Foreskin melanocyte (primary cell): ENCODE measurements at places on chromosomes 16 and 17.

GRCh38 chr17:82489851-82490511 lies 29.6 kb upstream of the FOXK2 start:
- no peak for DNase-seq

- DNase-seq, result no peak
Observed at GRCh38 chr17:77328823-77329740, 188.3 kb downstream of the SEC14L1 start.

GRCh38 chr16:2715519-2715918 lies 4.5 kb downstream of the PRSS27 start:
- peak; percentile 5 for DNase-seq

GRCh38 chr16:84891149-84891795 lies 71.5 kb downstream of the CRISPLD2 start:
- DNase-seq, result no peak

GRCh38 chr17:16363749-16364536 lies 10.7 kb upstream of the CENPV start:
- DNase-seq, result peak; percentile 63

GRCh38 chr17:63279498-63280230 lies 166.4 kb downstream of the CYB561 start:
- DNase-seq, result no peak

- no peak for DNase-seq
Observed at GRCh38 chr17:5237541-5238016, 2.9 kb upstream of the SCIMP start.

DNA sequence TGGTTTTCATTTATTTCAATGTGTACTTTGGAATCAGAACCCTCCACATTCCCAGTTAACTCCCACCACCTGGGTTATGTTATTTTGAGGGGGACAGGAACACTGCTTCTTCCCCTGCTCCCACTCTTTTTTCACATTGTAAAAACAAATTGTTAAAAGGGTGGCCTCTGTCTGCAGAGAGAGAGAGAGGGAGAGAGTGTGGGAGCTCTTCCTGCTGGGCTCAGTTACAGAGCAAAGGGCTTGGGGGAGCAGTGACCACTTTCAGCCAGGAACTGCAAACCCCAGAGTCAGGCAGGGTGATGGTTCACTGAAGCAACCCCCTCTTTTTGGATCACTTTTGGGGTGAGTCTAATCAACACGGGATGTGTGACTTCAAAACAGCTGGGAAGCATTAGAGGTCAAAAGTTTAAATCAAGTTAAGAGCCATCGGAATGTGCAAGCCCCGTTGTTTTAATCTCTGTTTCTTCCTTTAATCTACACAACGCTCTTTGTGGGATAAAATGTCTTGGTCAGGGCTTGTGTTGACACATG lies 577.0 kb upstream of the CDH11 start:
- no peak for DNase-seq

- DNase-seq, result no peak
Observed at GRCh38 chr16:12815361-12815760, 11.7 kb upstream of the CPPED1 start.

DNA sequence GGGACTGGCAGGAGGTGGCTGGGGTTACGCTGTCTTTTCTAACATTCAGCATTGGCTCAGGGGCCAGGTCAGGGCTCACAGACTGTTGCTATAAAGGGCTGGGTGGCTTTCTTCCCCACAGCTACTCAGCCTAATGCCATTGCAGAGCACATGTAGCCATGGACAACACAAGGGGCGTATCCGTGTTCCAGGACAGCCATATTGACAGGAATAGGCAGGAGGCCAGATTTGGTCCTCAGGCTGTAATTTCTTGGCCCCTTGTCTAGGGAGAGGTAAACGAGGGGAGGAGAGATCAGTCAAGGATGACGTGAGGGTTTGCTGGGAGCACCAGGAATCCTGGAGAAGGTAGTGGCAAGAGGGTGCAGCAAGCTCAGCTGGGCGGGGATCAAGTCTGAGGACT lies 21.2 kb upstream of the MYO15B start:
- DNase-seq, result no peak

- no peak for DNase-seq
Observed at GRCh38 chr16:64808474-64808873, 313.4 kb downstream of the CDH11 start.

DNA sequence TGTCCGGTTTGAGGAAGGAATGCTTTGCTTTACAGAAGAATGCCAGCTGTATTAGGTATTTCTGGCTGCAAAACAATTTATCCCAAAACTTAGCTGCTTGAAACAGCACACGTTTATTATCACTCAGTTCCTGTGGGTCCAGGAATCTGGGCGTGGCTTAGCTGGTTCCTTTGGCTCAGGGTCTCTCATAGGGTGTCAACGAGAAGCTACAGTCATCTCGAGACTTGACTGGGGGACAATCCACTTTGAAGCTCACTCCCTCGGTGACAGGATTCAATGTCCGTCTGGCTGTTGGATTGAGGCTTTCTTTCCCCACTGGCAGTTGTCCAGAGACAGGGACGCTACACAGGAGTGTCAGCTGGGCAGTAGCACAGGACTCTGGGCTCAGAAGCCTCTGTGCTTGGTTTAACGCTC lies 9.6 kb upstream of the RHBDF2 start:
- no peak for DNase-seq

DNA sequence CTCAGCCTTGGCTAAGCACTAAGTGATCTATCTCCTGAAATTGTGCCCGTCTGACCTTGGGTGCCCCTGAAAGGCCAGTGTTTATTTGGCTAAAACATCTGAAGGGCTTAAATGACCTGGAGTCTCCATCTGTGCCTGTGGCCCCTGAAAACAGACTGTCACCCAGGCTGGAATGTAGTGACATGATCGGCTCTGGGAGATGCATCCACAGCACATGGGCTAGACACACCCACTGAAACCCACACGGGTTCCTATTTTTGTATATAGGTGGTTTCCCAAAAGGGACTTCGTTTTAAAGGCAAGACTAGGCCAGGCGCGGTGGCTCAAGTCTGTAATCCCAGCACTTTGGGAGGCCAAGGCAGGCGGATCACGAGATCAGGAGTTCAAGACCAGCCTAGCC lies 13.5 kb downstream of the CEP295NL start:
- no peak for DNase-seq

DNA sequence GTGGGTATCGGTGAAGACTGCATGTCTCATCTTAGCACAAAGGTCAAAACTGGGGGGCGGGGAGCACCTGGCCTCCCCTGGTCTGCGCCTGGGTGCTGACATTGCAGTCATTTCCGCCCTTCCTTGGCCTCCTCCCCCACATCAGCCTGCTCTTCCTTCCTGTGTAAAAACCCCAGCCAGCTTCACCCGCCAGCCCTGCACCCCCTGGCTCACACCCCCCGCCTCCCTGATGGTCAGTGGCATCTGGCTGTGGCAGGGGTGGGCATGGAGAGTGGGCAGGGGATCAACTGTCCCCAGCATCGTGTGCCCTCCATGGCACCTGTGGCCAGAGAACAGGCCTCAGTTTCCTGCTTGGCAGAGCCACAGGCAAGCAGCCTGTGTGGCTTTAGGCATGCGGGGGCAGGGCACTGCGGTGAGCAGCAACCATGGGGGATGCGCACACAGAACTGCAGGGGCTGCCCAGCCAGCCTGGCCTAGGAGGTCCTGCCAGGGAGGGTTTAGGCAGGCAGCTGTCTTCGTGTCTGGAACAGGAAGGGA lies 26.5 kb upstream of the LASP1NB start:
- no peak for DNase-seq

GRCh38 chr16:63312346-63312745 lies 1276.1 kb upstream of the CDH8 start:
- no peak for DNase-seq
